Astrocyte of the hippocampus (primary cell): ENCODE measurements at places on chromosomes 11 and 22.

GRCh38 chr11:124938970-124939369 lies 3.1 kb upstream of the HEPACAM start:
- DNase-seq, result no peak

GRCh38 chr11:114166362-114166761 lies 106.9 kb downstream of the ZBTB16 start:
- DNase-seq, result no peak

GRCh38 chr22:39646398-39647063 lies 76.0 kb downstream of the CACNA1I start:
- no peak for DNase-seq

- DNase-seq, result peak; percentile 72
Measured at GRCh38 chr22:36211237-36211861, 9.7 kb upstream of the APOL4 start.

GRCh38 chr22:39290724-39291161 lies 28.7 kb downstream of the RPL3 start:
- peak; percentile 87 for DNase-seq

GRCh38 chr22:29811377-29811776 lies 26.7 kb downstream of the ASCC2 start:
- no peak for DNase-seq

GRCh38 chr22:25514436-25515180 lies 49.9 kb upstream of the GRK3 start:
- DNase-seq, result no peak

GRCh38 chr11:109697140-109697843 lies 275.3 kb downstream of the C11orf87 start:
- peak; percentile 63 for DNase-seq

DNA sequence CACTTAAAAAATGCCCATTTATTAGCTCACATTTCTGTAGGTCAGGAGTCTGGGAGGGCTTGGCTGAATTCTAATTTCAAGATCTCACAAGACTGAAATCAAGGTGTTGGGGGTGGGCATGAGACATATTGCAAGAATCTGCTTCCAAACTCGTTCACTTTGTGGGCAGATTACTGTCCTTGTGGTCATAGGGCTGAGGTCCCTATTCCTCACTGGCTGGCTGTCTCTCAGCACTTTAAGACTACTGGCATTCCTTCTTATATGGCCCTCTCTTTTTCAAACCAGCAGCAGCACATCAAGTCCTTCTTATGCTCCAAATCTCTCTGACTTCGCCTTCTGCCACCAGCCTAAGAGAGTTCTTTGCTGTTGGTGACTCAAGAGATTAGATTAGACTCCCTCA lies 27.8 kb upstream of the MYOD1 start:
- no peak for DNase-seq

- DNase-seq, result no peak
Measured at GRCh38 chr22:26554956-26555355, 35.0 kb downstream of the TPST2 start.

DNA sequence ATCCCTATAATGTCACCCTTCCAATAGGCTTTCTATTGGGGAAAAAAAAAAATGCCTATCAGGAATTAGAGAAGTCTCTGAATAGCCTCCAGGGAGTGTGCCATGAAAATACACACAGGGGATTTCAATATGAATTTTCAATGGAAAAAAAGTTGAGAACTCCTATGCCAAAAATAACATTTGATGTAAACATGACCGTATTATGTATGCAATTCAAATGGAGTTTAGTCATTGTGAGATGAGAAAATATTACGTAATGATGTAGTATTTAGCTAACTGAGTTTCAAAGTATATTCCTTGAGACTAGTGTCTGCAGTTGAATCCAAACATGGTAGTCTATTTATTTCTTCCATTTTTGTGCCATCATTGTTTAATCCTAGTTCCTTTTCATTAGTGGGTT lies 182.3 kb downstream of the BLID start:
- DNase-seq, result no peak

GRCh38 chr11:10484461-10485180 lies 29.6 kb downstream of the AMPD3 start:
- DNase-seq, result no peak

GRCh38 chr22:38784856-38785255 lies 9.1 kb downstream of the DNAL4 start:
- DNase-seq, result no peak

GRCh38 chr11:120284272-120284671 lies 40.8 kb upstream of the TLCD5 start:
- no peak for DNase-seq

DNA sequence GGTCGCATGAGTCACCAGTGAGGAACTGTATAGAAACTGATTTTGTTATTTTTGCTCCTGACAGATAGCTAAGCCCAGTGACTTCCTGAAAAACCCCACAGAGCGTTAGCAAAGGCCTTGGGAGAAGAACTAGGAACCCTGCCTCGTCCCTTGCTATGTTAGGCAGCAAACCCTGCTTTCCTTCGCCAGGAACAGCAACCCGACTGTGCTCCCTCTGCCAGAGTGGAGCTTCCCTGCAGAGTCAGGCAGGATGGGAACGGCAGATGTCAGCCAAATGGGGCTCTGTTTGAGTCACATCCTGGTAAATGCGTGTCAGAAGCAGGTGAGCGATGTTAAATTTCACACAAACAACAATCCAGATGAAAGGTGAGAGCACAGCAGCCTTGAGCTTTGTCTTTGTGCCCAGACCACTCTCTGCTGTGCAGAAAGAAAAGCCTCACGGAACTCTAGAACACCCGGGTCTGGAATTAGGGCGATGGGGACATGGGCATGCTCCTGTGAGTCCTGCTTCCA lies 186.6 kb downstream of the ADAMTS15 start:
- peak; percentile 47 for DNase-seq

- DNase-seq, result peak; percentile 53
Measured at GRCh38 chr11:6319001-6319703, 1.1 kb downstream of the CAVIN3 start.

DNA sequence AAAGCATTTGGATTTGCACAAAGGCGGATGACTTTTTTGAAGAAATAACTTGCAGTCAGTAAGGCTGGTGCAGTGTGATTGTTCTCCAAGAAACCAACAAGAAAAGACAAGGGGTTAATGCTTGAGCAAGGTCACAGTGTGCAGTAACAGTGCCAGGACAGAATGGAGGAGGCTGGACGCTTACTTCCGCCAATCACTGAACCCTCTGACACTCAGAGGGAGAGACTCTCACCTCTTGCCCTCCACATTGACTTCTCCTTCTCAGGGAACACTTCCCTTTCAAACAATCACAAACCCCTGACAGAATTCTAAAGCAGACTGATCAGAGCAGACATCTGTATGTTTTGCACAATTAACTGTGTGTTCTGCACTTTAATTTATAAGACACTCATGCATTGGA lies 228.4 kb downstream of the BLID start:
- DNase-seq, result no peak

DNA sequence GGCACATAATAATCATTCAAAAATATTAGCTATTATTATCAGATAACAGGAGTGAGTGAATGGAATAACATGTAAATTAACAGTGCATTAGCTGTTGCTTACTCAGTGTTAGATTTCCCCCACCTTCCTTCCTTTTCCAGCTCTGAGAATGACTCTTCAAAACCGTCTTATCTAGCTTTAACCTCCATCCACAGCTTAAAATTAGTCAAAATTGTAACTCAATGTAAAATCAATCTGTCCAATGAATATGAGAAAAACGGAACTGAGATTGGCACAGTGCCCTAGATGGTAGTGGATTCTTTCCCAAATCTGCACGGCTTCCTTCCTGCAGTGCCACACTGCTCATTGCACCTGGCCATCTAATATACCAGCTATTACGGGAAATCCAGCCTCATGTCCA lies 156.8 kb upstream of the BDNF start:
- DNase-seq, result no peak

DNA sequence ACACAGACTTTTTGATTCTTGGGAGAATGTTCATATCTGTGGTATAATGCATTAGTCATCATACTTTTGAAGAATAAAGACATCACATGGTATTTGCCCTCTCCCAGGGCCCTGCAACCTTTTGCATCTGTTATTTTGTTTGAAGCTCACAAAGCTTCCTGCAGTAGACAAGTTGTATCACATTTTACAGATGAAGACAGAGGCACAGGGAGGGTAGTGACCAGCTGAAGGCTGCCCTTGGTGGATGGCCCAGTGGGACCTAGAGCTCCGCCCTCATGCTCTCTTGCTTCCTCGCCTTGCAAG lies 66.4 kb downstream of the UBASH3B start:
- DNase-seq, result peak; percentile 40

DNA sequence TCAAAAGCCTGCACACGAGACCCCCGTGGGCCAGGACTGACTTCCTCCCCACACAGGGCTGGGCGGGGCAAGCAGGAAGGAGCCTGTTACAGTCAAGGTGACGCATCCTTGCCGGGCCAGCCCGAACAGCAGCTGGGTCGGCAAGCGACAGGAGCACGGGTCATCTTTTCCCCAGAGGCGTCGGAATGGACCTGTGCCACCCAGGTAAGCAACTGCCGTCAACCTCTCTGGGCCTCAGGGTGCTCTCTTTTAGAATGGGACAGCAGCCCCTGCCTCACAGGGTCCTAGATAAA lies at the start of gene CYTH4:
Gene CYTH4 (plus strand): TSS at position 124 of the 293 bp plus-strand sequence. CDS start 62 bp downstream, at position 186.
- no peak for DNase-seq

DNA sequence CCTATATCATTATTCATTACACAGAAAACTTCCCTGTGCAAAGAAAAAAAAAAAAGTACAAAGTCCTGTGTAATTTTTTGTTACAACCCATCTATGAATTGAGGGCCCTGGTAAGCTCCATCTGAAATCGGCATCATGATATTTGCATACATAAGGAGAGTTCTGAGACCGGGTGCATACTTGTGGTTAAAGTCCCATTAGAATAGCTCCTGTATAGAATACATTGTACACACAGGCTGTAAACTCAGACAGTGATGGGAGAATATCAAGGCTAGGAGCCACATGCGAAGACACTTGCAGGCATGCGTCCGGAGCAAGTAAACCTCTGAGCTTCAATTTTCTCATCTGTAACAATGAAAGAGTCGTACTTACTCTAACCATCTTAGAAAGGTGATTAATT lies 353.2 kb downstream of the ETS1 start:
- DNase-seq, result no peak

GRCh38 chr11:119699227-119699626 lies 29.8 kb downstream of the NECTIN1 start:
- no peak for DNase-seq

GRCh38 chr11:45141631-45142030 lies 4.8 kb upstream of the PRDM11 start:
- DNase-seq, result no peak

DNA sequence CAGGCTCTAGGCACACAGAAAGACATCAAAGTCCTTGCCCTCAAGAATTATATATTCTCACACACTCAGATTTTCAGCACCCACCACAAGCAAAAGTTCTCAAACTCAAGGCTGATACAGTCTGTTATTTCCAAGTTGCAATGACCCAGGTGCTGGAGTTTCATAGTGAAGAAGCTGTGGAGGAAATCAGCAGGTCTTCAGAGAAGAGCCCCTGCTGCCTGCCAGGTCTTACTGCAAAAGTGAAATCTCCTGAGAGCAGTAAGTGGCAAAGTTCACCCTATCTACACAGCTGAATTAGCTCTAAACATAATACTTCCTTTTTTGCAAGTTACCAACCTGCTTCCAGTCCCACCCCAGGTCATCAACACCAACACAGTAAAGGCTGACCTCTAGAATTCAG lies 64.6 kb downstream of the RPL27A start:
- no peak for DNase-seq

DNA sequence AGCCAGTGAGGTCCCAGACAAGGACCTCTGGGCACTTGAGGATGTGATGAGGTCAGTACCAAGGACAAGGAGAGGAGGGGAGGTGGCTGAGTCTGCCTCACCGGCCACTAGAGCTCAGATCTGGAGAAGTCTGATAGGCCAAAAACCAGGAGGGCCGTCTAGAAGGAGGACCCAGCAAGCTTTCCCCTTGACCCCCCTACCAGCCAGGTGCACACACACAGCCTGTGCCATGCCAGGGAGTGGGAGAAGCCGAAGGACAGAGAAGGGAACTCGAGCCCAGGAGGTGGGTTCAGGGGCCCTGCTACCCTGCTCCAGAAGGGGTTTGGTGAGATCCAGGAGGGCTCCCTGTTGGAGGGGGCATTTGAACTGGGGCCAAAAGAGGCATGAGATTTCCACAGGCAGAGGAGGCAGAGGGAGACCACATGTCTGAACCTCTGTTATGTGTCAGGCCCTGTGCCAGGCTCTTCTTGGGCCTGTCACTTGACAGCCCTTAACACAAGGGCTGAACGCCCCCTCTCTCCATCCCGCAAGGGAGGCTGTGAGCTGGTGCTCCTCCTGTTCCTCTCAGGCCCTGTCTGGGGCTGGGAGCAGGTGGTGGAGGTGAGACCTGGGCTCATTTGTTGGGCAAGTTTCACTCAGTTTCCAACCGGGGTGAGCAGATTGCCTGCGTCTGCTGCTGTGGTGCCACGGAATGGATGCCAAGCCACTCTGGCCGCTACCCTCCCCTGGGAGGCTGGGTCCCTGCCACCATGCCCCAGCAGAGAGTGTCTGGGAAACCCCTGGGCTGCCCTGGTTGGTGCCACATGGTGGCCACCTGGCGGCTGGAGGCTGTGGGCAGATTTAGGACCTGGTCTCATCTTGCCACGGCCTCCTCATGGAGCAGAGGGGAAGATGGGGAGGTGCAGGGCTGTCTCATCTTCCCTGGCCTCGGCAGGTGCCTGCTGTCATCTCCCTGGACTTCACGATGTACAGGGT lies 65.2 kb downstream of the MPPED1 start:
- DNase-seq, result no peak

DNA sequence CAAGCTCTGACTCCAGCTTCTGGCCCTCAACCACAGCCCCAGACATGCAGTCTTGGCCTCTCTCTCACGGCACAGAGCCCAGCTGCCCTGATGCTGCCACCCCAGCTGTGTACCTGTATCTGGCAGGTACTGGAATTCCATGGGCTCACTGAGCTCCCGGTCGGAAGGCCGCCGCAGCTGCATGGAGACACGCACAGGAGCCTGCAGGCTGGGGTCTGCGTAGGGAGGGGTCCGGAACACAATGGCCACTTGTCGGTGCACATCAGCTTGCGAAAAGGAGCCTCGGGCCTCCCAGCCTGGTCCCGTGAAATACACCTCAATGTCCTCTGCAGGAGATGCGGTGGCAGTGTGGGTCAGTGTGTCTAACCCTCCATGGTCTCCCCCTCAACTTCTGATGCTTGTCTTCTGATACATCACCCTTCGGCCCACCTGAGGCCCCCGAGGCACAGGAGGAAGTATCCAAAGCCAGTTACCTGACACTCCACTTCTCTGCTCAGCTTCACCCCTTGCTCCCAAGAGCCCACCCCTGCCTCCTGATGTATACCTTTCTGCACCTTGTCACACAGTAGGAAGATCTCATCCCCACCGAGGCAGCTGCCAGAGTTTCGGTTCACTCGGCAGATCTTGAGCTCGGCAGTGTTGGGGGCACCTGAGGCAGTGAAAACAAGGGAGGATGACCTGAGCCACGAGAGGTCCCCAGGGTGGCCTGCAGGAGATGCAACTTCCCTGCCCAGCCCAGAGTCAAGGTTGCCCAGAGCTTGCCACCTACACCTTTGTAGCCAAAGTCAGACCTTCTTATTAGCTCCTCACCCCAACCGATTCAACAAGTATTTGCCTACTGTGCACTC lies 4.3 kb downstream of the RELA start:
- DNase-seq, result no peak

- DNase-seq, result peak; percentile 19
Measured at GRCh38 chr22:26995235-26995634, 337.8 kb downstream of the MIAT start.
